ENCODE measurements at places on chromosomes 2 and 18.

GRCh38 chr2:8408560-8409460, 273.0 kb upstream of the ID2 start:
- DNase-seq = no peak

DNA sequence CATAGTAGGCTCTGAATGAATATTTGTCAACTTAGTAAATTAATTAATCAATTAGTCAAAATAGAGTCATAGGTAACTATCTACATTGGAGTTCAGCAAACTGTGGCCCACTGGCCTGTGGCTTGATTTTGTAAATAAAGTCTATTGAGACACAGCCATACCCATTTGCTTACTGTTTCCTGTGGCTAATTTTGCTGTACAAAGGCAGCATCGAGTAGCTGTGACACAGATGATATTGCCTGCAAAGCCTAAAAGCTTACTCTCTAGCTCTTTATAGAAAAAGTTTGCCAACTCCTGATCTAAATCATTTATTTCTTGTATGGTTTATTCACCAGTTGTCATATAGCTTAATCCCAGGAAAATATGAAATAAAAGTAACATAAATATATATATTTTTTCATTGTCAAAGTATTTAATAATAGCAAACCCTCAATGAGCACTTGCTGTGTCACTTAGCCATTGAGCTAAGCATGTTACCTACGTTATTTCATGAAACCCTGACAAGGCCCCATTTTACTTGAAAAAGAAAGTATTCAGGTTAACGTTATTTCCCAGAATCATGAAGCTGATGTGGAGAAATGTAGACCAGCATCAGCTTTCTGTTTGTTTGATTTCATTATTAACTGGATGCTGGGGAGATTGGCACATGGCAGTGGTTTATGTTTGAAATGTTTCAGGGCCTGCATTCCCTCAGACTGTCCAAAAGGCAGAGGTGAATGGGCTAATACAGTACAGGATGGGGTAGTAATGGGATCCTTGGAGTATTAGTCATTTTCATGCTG, 69.6 kb downstream of the ICOS start:
- DNase-seq = no peak

GRCh38 chr2:222926915-222927314, 66.1 kb downstream of the ACSL3 start:
- no peak for DNase-seq

DNA sequence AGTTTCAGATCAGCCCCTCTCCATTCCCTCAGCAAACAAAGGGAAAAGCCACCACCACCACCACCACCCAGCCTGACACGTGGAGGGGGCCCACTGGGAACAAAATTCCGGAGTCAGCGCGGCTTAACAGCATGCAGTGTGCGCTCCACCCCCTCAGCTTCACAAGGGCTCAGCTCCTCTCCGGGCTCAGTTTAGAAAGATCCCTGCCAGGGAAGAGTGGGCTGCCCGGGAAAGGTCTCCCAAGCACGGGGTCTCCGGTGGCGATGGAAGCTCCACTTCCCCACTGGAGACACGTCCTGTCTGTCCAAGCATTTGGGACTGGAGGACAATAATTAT, 55.7 kb downstream of the SNORC start:
- DNase-seq = no peak

DNA sequence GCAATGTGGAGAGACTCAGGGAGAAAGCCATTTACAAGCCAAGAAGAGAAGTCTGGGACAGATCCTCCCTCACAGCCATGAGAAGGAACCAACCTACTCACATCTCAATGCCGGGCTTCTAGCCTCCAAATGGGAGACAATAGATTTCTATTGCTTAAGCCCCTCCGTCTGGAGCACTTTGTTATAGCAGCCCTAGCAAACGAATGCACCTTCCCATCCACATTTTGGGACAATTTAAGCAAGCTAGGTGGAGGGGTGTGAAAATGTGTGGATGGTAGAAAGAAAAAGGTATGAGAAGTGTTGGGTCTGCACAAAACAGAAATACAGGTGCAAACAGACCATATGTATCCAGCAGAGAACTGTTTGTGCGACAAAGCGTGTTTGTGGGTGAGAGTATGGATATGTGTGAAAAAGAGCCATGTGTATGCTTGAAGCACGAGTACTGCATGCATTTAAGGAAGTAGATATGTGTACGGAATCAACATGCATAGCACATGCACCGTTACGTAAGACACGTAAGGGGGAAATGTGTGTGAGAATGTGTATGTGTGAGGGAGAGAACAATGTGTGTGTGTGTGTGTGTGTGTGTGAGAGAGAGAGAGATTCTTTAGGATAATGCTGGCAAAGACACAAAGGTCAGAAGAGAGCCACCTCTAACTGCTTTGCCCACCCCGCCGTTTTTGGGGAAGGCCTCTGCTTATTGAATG, 13.1 kb upstream of the E2F6 start:
- no peak for DNase-seq

DNA sequence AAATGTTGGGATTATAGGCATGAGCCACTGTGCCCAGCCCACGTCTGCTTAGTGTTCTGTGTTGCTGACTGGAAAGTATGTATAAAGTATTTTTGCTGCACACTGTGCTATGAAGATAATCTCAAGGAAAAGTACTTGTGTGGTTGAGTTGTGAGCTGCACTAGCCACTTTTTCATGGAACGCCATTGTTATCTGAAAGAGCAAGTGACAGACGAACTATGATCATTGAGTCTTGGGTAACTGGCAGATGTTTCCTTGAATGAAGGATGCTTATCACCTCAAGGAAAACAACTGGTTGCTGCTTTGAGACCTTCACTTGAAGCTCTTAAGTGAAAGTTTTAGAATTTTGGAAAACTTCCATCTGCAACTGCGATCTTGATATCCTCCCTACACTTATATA, 82.2 kb upstream of the KCTD1 start:
- no peak for DNase-seq

DNA sequence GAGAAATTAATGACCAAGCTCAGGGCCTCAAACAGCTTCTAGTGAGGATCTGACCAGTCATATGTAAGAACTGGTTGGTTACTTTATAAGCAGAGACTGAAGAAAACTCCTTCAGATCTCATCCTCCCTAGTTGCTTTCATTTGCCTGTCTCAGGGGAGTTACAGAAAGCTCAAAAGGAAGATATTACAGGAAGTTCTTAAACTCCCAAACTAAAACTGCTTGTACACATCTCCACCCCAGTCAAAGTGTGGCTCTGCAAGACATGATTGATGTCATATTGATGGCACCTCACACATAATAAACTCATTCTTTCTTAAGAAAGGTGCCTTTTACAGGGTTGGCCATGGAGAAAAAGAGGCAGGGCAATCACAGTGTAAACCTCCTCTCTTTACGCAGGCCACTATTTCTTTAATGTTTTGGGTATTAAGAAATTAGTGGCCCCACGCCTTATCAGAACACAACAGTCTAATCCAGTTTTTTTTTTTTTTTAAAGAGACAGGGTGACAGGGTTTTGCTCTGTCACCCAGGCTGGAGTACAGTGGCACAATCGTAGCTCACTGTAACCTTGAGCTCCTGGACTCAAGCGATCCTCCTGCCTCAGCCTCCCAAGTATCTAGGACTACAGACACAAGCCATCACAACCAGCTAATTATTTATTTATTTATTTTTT, 62.6 kb upstream of the STK17B start:
- DNase-seq = no peak

DNA sequence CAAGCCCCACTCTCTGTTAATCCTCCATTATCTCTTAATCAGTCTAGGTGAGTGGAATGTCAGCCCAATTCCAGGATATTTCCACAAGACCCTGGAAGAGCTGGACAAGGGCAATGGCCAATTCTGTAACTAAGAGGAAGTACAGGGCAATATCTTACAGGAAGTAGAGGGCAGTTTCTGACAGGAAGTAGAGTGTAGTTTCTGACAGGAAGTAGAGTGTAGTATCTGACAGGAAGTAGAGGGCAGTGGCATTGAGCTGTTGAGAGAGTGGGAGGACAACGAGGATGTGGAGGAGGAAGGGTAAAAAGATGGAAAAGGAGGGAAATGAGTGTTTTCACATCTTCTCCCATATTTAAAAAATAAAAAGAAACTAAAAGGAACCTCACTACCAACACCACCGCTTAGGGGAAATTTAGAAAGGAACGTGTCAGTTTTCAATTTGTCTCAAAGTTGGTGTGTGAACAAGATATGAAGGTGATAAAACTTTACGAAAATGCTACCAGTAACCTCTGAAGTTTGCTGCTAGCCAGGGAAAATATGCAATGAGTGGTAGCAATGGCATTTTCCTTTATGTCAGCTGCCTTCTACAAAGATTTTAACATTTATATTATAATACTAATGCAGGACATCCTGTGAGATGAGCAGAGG, 430.9 kb upstream of the HNRNPA3 start:
- DNase-seq = no peak

DNA sequence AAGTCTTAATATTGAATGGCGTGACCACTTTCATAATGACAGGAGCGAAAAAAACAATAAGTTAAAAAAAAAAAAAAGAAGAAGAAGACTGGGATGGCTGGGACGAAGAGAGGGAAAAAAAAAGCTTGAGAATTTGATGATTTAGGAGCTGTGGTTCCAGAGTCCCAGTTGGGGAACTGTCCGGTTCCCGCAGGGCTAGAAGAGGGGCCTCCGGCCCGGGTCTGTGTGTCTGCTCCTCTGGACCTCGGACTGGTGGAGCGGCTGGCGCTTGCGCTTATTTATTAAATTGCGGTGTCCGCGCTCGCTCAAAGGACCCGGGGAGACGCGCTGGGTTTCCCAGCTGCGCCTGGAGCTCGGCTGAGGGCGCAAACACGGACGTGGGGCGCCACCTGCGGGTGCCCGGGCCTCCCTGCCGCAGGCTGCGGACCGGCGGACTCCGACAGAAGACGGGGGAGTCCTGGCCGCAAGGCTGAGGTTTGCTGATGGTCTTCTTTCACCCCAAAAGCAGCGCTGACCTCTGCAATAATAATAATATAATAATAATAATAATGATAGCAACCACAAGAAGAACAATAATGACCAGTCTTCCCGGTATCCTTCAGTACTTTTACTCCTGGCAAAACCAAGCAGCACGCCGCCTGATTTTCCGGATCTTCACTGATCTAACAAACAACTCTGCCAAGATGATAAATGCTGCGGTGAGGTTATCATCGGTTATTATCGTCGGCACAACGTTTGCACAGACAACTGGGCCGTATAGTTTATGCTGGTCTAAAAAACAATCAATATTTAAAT, at the start of gene CBLN2:
Gene CBLN2, minus strand, starts transcription at position 251 of the 795 bp plus-strand sequence. CDS start 2,182 bp downstream, outside the sequence.
- no peak for DNase-seq

- DNase-seq = no peak
These were observed 29.2 kb downstream of the PDIA6 start for GRCh38 chr2:10783421-10783820.

- DNase-seq = no peak
These were observed 317.6 kb upstream of the NCKAP5 start for GRCh38 chr2:133885847-133886246.

Measured in stimulated activated CD8-positive, alpha-beta memory T cell treated with anti-CD3 and anti-CD28 coated beads, Interleukin-7, amount 100 ng/mL, for 1 hour (primary cell).